ENCODE measurements at places on chromosomes 5 and 9. TPM values are rescaled to one million over a fixed set of nuclear protein-coding genes. Genes with fewer than 3 reads are reported as not detected.

- DNase-seq, result no peak
Measured at GRCh38 chr5:17331651-17332050, 114.2 kb downstream of the BASP1 start.

DNA sequence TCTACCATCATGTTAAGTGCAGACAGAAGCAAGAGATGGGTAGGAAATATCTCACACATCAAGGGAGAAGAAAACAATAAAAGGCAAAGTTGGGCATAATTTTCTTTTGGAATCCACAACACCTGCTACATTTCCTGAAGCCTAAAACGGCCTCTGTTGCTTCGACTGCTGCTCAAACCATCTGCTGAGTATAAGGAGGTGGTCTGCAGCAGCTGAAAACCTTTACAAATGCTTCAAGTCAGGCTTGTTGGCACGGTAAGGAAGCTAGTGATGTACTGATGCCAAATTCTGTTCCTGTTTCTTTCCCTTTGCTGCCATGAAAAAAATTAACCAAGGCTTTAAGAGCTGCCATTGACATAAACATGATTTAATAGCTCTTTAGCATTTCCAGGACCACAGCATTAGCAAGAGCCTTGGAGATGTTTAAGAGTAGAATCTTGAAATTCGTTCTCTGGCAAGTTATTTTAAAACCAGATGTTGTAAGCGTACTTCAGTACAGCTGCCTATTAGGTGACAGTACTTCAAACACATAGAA lies 75.6 kb downstream of the DMRTA1 start:
- DNase-seq, result no peak

MLANA gene
- total RNA-seq, result not detected

BNC2 gene
- total RNA-seq, result not detected

ADAMTS6 gene
- total RNA-seq, result 7.7 TPM
